ENCODE measurements at places on chromosomes 5 and 9. TPM values are rescaled to one million over a fixed set of nuclear protein-coding genes. Genes with fewer than 3 reads are reported as not detected.

- no peaks in the 10 kb centered on the region for H3K4me1 ChIP-seq
- DNase-seq = no peak
- H3K27me3 ChIP-seq = peaks cover 25% of the 10 kb centered on the region
- H3K36me3 ChIP-seq = peaks cover 5% of the 10 kb centered on the region
These were observed 62.1 kb upstream of the HSPA9 start for GRCh38 chr5:138637256-138637655.

Gene STRBP
- total RNA-seq = 23.3 TPM

GRCh38 chr9:109907400-109907799 lies 127.4 kb downstream of the PALM2AKAP2 start:
- H3K4me3 ChIP-seq = no peak overlapping the region
- H3K4me1 ChIP-seq = no peaks in the 10 kb centered on the region
- H3K36me3 ChIP-seq = no peaks in the 10 kb centered on the region
- no peaks in the 10 kb centered on the region for H3K27me3 ChIP-seq
- DNase-seq = no peak

DNA sequence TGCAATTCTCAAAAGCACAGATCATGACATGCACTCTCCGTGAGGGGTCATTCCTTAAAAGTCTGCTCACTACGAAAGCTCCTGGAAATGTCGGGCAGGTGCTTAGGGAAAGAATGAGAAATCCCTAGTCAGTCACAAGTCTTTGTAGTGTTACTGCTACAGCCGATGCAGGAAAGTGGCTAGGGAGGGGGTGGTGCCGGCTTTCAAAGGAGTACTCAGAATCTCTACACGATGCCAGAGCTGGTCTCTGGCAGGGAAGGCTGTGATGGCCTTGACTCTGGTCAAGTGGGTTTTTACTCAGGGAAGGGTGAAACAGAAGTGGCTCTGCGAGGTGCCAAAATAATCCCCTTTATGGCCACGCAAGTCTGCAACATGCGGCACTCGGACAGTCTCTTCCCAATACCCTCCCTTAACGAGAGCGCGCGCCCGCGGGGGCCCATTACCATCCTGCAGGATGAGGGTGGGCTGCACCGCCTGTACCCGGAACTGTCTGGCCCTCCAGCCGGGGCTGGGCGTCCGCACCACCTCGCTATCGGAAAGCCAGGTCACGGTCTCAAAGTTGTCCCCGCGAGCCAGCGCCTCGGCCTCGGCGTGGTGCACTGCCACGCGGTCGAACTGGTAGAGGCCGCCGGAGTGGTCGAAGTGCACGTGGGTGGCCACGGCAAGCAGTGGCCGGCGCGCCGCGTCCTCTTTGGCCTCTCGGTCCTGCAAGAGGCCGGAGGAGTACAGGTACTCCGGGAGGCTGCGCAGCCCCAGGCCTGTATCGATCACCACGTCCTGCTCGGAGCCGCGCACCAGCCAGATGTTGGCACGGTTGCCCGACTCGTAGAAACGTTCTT lies 956 bp downstream of the MBLAC2 start:
- H3K27ac ChIP-seq = peak overlapping the region; percentile 78
- peaks cover 28% of the 10 kb centered on the region for H3K36me3 ChIP-seq
- H3K27me3 ChIP-seq = no peaks in the 10 kb centered on the region

DNA sequence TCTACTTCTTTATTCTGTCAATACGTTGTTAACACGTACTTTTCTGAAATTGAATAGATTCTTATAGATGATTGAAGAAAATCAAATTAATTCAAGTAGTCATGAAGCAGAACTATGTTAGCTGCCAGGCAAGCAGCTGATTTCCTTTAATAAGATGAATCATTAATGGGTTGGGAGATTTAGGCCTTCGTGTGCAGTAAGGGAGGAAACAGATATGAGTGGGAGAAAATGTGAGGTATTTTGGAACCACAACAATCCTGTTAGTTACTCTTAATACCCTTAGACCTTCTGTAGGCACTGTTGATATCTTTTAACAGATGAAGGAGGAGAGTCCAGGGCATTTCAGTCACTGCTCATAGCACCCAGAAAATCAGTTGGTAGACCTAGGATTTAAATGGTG lies 121.0 kb downstream of the AOPEP start:
- H3K27me3 ChIP-seq = no peaks in the 10 kb centered on the region
- DNase-seq = no peak
- peak overlapping the region; percentile 73 for H3K27ac ChIP-seq
- H3K4me3 ChIP-seq = no peak overlapping the region
- H3K36me3 ChIP-seq = peaks cover 8% of the 10 kb centered on the region
- peaks cover 63% of the 10 kb centered on the region for H3K4me1 ChIP-seq
